ENCODE measurements at places on chromosomes 2 and 18.

GRCh38 chr2:154338352-154338967, 360.0 kb upstream of the KCNJ3 start:
- no peak for DNase-seq

DNA sequence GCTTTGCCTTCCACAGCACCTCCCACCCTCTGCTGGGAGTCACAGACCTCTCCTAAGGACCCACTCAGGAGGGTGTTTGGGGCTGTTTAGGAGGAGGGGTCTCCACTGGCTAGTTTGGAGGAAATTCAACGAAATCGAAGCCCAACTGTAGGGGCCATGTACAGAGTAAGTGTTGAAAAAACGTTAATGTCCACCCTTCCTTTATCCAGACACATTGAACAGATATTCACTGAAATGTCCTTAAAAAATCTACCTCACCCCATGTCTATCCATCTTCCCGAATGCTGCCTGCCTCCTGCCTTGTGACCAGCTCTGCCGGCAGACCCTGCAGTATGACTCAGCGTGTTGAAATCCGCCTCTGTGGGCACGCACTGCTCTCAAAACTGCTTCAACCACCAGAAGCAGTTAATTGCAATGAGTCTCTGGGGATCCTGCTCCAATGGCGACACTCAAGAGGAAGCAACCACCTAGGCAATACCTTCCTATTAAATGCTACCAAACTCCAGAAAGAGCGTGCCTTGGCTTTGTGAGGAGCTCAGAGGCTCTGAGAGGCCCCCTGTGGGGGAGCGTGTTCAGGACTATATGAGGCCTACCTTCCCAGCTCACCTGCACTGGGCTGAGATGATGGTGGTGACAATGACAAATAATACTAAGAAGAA, 61.4 kb upstream of the RTN4 start:
- no peak for DNase-seq

- no peak for DNase-seq
Observed at GRCh38 chr2:25414781-25415180, 73.1 kb upstream of the DNMT3A start.

GRCh38 chr2:127599211-127599610, 46.7 kb upstream of the GPR17 start:
- DNase-seq: no peak

- DNase-seq: no peak
Observed at GRCh38 chr18:12361770-12362378, 15.2 kb downstream of the AFG3L2 start.

DNA sequence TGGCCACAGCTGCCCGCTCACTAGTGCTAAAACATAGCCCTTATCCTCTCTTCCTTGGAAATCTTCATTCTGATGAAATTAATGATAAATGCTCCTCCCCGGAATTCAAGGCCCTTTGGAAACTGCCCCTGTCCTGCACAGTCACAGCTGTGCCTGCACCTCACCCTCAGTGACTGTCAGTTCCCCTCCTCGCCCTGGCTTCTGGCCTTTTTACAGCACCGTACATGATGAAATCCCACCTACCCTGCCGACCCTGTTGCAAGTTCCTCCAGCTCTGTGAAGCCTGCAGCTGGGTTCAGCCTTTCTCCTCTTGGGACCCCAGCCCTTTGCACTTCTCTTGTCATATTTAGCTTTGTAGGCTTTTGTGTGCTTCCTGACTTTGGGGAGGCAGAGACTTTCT, 48.4 kb downstream of the DCDC2C start:
- no peak for DNase-seq

DNA sequence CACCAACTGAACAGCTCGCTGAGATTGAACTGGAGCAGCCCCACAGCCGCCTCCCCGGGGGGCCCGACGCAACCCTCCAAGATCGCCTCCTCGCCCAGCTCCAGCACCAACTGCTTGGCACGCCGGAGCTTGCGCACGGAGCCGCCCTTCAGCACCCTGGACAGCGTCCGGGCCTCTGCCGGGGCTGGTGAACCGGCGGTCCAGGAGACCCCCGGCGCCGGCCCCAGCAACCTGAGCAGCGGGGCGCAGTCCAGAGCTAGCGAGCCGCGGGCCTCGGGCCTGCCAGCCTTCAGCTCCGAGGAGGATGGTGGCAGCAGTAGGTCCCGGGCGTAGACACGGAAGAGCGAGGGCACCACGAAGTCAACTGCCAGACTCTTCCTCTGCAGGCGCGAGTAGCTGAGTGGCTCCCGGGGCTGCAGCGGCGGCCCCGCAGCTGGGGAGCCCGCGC, 1.2 kb downstream of the ALK start:
- no peak for DNase-seq
